ENCODE measurements at places on chromosomes 4 and X. TPM values are rescaled to one million over a fixed set of nuclear protein-coding genes. Genes with fewer than 3 reads are reported as not detected.
A peak's percentile ranks its signal among the peaks of the same experiment; 100 is the strongest.

GRCh38 chr4:33200377-33200776, 2480.2 kb downstream of the PCDH7 start:
- DNase-seq, result no peak

GRCh38 chr4:3031357-3032082, 42.8 kb downstream of the HTT-AS start:
- DNase-seq, result no peak

The PDGFC gene
- 145 TPM for total RNA-seq

DNA sequence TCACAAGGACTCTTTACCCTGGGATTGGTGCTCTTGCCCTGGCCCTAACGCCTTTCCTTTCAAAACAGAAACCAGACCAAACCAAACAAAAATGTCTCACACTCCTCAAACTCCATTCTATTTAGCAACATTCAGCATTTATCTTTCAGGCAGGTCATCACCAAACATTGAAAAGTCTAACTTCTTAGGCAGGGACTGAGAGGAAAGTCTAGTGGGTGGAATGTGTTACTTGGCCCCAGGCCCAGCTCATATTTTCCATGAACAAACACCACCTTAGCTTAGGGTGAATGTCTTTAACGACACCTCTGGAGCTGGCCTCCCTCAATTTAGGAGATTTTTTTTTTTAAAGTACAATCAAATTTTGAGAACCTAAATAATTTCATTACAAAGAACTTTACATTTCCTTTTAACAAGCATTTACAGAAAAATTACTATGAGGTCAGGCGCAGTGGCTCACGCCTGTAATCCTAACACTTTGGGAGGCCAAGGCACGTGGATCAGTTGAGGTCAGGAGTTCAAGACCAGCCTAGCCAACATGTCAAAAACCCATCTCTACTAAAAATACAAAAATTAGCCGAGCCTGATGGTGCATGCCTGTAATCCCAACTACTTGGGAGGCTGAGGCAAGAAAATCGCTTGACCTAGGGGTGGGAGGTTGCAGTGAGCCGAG, 10.2 kb upstream of the N4BP2 start:
- DNase-seq, result peak; percentile 79

The HUWE1 gene
- total RNA-seq, result 167 TPM

- peak; percentile 50 for DNase-seq
Observed at GRCh38 chrX:78653118-78653822, 5.9 kb downstream of the RTL3 start.

- DNase-seq, result no peak
Observed at GRCh38 chr4:13705521-13706041, 78.1 kb upstream of the BOD1L1 start.

The FAM200B gene
- total RNA-seq, result 29.6 TPM

DNA sequence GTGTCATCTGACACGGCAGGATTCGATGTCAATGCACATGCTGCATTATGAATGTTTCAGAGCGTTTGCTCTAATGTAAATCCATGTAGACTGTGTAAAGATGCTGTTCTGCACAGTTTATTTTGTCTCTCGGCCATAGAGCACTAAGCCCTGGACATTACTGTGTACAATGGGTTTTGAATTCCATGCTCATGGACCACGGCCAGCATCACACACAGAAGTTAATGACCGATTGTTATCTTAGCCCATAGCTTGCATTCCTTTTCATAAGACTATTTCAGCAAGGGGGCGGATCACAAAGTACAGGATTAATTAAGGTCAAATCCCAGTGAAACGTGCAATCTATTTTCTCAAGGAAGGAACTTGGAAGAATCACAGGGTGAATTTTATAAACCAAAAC, 286.1 kb upstream of the TENM3 start:
- peak; percentile 63 for DNase-seq

- DNase-seq, result peak; percentile 14
Observed at GRCh38 chrX:129529685-129530281, 6.5 kb upstream of the SMARCA1 start.

The SSX3 gene
- total RNA-seq, result not detected

DNA sequence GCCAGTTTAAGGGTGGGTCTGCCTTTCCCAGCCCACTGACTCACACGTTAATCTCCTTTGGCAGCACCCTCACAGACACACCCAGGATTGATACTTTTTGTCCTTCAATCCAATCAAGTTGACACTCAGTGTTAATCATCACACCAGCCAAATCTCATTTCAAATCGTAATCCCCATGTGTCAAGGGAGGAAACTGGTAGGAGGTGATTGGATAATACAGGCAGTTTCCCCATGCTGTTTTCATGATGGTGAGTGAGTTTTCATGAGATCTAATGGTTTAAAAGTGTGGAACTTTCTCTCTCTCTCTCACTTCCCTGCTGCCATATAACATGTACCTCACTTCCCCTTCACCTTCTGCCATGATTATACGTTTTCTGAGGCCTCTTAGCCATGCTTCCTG, 647.2 kb upstream of the FRG1 start:
- no peak for DNase-seq

DNA sequence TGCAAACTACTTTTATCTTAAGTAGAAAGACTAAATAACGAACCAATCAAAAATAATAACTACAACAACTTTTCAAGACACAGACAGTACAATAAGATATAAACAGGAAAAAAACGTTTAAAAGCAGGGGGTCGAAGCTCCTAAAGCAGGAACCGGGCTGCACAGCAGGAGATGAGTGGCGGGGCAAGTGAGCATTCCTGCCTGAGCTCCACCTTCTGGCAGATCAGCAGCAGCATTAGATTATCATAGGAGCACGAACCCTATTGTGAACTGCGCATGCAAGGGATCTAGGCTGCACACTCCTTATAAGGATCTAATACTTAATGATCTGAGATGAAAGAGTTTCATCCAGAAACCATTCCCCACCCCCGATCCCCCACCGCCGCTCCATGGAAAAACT, 146.2 kb downstream of the TEX11 start:
- DNase-seq, result no peak

DNA sequence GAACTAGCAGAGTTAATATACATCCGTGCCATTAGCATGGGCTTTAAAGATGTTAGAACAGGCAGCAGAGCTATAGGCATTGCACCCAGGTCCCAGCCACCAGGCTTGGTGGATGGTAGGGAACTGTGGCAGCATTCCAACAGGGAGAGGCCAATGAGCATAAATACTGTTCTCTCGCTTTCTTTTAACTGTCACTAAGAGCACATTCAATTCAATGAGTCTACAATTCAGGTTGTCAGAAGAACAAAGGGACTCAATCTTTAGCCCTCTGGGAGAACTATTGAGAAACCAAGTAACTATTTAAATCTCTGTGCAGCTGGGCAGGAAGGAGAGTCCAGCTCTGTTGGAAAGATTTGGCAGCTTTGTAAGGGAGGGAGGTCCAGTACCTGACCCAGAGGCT, 165.6 kb downstream of the CHIC1 start:
- DNase-seq, result no peak

The PDCL2 gene
- total RNA-seq, result not detected

- no peak for DNase-seq
Observed at GRCh38 chr4:138816875-138817274, 198.7 kb upstream of the NOCT start.

DNA sequence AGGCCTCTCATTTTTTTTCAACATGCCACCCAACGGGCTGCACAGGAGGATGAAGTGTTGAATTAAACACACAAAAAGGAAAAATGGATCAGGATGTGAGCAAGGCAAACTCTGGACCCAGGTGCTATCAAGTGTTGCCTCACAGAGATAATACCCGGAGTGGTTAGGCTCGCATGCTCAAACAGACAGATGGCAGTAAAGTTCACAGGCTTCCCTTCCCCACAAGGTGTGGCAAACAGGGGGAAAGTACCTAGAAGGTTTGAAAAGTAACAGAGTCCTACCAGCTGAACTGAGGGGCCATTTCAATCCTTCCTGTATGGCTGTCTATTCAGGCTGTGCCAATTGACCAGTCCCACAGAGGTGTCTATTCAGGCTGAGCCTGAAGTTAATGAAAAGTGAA, 123.9 kb upstream of the GC start:
- no peak for DNase-seq

DNA sequence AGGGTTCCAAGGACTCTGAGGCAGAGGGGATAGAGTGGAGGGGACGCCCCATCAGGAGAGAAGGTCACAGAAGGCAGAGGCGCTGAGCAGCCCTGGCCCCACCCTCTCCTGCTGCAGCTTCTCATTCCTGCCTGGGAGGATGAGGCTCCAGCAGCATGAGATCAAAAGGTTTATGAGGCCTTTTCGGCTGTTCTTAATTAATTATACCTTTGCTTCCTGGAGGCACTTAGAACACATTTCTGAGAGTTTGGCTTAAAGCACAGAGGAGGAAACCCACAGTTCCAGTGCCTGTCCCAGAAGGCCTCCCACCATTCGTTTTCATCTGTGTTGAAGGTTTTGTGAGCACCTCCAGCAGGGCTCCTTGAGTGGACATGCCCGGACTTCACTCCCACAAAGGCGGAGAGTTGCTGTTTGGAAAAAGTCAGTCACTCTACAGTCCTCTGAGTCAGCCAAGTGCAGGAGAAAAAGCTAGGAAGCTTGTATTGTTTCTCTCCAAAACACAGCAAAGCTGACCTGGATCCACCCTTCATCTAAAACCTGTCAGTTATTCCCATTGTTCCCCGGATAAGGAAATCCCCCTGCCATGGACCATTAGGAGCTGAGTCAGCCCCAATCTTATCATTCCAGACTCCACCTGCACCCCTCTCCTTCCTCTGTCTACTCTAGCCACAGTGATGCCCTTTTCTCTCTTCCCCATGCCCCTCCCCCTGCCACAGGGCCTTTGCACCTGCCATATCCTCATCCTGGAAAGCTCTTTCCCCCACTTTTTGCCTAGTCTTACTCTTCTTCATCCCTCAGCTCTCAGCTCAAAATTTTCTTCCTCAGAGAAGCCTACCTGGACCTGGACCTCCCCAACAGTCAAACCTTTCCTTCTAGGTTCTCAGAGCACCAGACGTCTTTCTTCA, 276.8 kb downstream of the FBXW7 start:
- DNase-seq, result peak; percentile 64

The CT45A1 gene
- not detected for total RNA-seq

DNA sequence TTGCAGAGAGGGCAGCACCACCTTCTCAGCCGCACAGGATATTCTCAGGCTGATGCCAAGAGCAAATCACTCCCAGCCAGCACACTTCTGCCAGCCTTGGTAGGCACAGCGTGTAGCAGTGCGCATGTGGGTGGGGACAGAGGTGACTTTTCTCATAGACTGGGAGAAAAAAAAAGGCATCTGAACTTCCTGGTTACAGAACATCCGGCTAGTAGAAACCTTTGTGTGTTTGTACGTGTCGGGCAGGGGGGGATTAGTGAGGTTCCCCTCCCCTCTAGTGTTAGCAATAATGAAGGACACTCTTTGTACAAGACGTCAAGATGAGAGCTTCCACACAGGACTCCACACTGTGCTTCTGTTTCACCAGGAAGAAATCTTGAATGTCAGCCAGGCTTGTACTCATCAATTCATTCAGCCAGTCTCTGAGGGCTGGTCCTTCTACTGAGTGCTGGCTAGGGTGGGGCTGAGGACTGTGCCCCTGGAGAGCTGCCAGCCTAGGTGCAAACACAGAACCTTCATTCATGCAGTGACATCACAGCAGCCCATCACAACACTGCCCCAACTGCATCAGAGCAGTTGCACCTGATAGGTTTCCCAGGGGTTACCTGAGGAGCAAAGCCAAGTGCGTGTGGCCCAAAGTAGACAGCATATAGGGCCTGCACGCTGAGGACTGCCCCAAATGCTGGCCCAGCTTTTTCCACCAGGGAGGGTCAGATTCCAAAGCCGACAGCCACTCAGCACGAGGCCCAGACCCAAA, 34.7 kb downstream of the SLC25A5 start:
- no peak for DNase-seq

- peak; percentile 95 for DNase-seq
Observed at GRCh38 chrX:150568320-150569154, at the start of gene MTM1. MTM1 (plus strand) TSS chrX:150568621; CDS start chrX:150592615, 23,994 bp downstream.

- DNase-seq, result no peak
Observed at GRCh38 chr4:189071241-189071640, 869.4 kb upstream of the FRG1 start.

DNA sequence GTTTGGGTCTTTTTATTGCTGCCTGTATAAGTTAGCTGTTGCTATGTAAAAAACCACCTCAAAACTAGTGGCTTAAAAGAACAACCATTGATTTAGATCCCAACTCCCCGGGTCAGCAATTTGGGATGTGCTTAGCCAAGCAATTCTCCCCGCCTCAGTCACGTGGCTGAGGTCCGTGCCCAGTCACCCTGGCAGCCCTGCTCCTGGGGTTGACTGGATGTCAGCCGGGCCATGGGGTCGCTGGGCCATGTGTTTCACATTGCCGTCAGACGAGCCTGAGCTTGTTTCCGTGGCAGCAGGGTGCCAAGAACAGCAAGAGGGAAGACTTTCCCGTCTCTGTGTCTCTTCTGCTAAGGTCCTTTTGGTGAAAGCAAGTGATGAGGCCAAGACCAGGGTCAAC, 345.7 kb upstream of the FAT1 start:
- DNase-seq, result no peak

GRCh38 chrX:101977106-101977505, 45.3 kb upstream of the ZMAT1 start:
- no peak for DNase-seq

- DNase-seq, result peak; percentile 39
Observed at GRCh38 chrX:47644557-47645091, 5.7 kb downstream of the ELK1 start.

DNA sequence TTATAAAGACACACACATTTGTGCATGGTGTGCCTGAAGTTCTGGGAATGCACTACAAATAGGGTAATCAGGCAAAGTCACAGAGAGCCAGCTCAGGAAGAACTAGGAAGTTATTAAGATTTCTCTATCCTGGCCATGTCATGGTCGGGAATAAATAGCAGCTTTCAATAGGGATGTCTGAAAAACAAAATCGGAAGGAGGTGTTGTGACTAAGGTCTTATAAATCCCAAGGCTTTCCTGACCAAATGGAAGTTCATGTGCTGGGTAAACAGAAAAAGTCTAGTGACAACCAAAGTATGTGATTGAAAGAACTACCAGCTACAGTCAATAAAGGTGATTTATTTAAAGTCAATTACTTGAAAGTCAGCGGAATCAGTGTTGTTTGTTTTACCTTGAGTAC, 262.5 kb upstream of the HS3ST1 start:
- no peak for DNase-seq

The ATP10D gene
- total RNA-seq, result 58.3 TPM

DNA sequence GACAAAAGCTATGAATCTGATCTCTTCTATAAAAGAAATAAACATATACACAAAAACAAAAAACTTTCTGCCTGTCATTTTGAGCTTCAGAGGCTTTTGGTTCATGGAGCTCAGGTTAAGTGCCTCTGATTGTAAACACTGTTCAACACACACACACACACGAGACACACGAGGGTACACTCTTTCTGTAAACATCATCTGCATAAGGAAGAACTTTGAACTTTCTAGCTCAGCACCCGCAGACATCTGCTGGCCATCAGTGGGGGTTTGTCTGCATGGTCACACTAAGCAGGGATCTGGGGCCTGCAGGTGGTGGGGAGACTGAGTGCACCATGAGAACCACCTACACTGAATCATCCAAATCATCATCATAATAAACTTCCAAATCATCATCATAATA, 54.9 kb downstream of the STX18 start:
- DNase-seq, result no peak

DNA sequence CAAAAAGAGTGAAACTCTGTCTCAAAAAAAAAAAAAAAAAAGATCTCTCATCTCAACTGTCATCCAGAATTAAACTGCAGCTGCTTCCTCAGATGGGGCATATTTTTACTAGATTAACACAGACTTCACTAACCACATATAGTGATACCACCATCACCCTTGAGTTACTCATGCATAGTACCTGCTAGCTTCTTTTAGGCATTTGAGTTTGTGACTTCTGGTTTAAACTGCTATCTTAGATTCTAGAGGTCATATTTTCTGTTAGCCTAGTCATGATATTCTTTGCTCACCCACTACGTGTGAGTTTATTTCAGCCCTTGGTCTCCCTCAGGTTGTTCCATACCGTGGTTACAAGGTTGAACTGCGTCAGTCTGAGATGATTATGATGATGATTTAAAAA, 154.9 kb upstream of the BMP3 start:
- DNase-seq, result no peak

All from fibroblast of villous mesenchyme (primary cell).